ENCODE measurements at places on chromosomes 7 and 10.

- no peak for DNase-seq
Observed at GRCh38 chr10:114427124-114427852, 23.0 kb upstream of the AFAP1L2 start.

- no peak for DNase-seq
Observed at GRCh38 chr7:151550656-151551286, 31.1 kb upstream of the RHEB start.

GRCh38 chr7:73451780-73452398 lies 18.3 kb downstream of the FZD9 start:
- DNase-seq = no peak

GRCh38 chr10:128286141-128286761 lies 160.0 kb upstream of the MKI67 start:
- DNase-seq = no peak

DNA sequence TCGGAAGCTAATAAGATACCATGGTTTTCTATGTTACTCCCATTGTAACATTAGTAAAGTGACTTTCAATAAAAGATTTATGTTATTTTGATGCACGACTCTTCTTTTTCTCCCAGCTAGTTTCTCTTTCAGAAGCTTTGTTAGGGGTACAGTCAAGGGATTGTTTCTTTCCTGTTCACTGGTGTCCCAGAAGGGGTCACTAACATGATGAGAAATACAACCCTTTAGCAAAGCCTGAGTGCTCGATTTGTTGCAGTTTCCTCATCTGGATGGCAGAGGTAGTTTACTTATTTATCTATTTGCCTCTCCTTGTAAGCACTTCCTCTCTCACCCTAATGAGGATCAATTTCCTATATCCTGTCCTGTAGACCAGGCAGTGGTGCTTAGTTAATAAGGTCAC lies 17.0 kb downstream of the SRI start:
- no peak for DNase-seq

DNA sequence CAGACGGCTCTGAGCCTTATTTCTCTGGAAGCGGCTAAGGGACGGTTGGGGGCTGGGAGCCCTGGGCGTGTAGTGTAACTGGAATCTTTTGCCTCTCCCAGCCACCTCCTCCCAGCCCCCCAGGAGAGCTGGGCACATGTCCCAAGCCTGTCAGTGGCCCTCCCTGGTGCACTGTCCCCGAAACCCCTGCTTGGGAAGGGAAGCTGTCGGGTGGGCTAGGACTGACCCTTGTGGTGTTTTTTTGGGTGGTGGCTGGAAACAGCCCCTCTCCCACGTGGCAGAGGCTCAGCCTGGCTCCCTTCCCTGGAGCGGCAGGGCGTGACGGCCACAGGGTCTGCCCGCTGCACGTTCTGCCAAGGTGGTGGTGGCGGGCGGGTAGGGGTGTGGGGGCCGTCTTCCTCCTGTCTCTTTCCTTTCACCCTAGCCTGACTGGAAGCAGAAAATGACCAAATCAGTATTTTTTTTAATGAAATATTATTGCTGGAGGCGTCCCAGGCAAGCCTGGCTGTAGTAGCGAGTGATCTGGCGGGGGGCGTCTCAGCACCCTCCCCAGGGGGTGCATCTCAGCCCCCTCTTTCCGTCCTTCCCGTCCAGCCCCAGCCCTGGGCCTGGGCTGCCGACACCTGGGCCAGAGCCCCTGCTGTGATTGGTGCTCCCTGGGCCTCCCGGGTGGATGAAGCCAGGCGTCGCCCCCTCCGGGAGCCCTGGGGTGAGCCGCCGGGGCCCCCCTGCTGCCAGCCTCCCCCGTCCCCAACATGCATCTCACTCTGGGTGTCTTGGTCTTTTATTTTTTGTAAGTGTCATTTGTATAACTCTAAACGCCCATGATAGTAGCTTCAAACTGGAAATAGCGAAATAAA lies 175.5 kb downstream of the RNF216 start:
- DNase-seq = no peak

DNA sequence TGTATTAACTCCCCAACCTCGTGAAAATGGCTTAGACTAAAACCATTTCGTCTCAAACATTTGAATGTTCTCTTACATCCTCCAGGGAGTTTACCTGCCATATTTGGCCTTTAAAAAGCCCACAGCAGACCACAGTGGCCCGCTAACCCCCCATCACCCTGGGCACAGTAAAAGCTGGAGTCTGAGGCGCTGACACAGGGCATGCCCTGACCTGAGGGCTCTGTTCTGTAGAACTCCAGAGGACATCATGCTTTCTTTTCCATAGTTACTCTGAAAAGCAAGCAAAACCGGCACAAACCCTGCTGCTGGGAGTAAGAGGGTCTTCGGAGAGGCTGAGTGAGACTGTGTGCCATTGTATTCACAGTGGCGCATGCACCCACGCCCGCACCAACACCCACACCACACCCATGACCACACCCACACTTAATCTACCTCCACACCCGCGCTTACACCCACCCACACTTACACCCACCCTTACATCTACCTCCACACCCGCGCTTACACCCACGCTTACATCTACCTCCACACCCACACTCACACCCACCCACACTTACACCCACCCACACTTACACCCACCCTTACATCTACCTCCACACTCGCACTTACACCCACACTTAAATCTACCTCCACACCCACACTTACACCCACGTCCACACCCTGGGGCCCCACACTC lies 32.1 kb downstream of the LRRC27 start:
- no peak for DNase-seq

Data from T-helper 1 cell (primary cell).